Cortex of kidney (tissue), 1 donor: ENCODE measurements at places on chromosomes 12 and 14.

- no peak for DNase-seq
Measured at GRCh38 chr12:119512772-119513497, 80.6 kb upstream of the TMEM233 start.

DNA sequence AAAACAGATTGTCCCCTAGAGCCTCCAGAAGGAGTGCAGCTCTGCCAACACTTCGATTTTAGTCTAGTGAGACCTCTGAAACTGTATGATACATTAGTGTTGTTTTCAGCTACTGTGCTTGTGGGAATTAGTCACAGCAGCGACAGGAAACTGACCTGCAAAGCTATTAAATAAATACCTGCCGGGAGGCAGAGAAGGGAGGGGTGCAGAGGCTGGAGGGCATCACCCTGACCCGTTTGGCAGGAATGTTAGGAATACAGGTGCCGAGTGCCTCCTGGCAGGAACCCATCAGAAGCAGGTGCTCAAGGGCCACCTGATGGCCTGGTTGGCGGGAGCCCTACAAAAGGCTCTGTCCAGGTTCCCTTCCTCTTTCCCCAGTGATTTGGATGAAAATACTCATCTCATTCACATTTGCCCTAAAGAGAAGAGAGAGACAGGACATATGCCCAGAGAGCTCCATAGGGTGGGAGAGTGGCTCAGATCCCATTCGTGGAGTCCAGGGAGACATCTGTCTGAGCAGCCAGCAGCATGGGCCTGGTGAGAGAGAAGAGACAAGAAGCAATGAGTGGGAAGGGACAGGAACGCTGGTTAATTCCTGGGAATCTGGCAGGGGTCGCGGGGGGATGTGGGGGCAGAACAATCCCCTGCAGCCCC, 44.6 kb downstream of the C14orf132 start:
- no peak for DNase-seq

GRCh38 chr14:49050822-49051221, 535.4 kb downstream of the RPS29 start:
- no peak for DNase-seq

- DNase-seq: no peak
Measured at GRCh38 chr12:127813147-127813546, 453.8 kb upstream of the TMEM132C start.

- no peak for DNase-seq
Measured at GRCh38 chr12:10067942-10068341, 30.8 kb downstream of the CLEC1A start.

DNA sequence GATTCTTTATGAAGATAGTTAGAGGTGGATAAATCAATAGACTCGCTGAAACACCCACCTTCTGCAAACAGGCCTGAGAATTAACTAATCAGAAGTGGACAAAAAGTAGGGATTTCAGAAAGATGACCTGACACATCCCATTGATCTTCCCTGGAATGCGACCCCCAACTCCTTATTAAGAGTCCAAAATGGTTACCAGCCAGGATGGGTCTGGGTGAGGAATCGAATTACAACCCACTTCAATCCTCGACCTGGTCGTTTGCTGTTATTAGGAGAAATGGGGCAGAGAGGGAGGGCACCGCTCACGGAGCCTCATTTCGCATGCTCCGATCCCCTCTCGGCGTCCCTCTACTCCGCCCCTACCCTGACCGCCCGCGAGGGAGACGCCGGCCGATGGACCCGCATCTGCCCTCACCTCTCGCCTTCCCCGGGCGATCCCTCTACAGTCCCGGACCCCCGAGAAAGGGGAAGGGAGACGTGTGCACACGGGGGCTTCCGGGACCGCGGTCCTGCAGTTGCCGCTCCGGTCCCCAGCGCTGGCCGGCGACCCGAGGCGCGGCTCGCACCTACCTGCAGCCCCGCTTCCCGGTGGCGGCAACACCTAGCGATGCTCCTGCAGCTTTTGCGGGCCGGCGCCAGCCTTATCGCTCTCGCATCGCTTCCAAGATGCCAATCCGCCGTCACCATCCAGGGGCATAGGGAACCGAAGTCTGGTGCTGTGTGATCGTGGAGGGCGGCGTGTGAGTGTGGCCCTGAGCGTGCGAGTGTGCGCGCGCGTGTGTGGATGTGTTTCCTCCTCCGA, 69.3 kb upstream of the USP15 start:
- DNase-seq: no peak

DNA sequence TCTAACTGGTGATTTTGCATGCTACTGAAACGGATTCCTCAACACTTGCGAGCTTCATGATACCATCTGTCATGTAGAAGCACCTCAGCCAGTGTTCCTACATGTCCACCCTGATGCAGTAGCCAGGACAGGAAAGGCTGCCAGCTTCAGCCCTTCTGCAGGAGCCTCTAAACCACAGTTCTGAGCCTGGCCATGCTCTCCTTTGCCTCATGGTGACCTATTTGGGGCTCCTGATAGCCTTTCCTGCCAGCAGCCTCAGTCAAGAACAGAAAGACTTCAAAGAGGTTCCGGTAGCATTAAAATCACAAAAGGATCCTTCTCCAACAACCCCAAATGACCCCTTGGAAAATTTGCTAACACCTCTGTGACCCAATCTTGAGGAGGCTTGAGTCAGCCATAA, 96.0 kb downstream of the CNTN1 start:
- DNase-seq: no peak

GRCh38 chr14:68784226-68784910, 8.5 kb downstream of the ZFP36L1 start:
- no peak for DNase-seq

DNA sequence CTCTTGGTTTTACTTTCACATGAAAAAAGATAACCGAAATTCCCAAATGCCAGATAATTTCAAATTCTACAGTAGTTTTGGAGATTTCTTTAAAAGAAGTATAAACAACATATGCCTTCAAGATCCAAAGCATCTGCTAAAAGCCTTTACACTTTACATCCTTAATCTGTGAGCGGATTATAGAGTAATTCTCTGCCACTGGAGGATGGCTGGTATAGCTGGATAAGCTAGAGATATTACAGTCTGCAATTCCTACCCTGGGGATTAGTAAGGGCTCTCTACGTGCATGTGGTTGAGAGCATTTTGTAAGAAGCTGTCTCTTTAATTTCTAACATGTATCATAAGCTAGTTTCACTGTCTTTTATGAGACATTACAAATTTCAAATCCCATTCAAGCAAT, 240.3 kb upstream of the HMGA2 start:
- DNase-seq: no peak

DNA sequence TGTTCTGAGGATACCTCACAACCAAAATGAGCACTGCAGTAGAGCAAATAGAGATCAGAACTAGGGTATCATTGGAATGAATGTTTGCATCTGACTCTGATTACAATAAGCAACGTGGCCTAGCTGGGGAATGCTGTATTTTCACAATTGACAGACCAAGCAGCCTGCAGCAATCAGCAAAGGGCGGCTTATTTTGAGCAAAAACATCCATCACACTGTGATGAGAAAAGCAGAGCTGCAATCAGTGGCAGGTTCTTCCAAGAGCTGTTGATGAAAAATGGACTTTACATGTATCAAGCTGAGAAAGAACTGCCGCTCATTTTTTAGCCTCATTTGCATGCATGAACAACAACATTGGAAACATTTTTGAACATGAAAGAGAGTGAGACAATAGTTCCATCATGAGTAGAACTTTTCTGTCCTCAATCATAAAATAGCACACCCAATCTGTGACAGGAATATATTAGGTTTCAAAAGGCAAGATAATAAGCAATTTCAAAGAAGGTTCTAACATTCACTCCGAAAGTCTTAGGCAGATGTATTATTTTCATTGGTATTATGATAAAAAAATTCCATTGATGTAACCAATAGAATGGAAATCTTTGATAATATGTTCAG, 249.7 kb upstream of the FBXO33 start:
- DNase-seq: no peak

DNA sequence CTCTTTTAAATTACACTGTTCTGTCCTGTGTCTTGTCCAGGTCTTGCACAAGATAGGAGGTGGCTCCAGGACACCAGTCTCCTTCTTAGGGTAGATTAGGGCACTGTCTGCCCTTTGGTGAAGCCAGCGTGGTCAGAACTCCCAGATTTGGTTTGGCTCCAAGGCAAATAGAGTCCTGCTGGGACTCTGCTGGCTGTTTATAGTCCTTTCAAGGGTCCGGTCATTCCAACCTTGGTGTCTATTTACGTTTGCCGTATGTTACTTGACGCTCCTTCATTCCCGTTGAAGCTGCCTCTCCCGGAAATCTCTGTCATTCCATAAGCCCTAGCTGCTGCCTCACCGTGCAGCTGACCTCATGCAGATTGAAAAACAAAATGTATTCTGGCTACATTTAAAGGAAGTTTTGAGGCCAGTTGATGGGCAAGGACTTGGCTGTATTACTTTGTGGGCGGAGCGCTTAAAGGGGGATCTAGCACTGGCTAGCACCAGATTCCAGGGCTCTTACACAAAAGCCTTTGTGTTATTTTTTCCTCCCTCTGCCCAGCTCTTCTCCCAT, 180.6 kb downstream of the AKAP6 start:
- no peak for DNase-seq

DNA sequence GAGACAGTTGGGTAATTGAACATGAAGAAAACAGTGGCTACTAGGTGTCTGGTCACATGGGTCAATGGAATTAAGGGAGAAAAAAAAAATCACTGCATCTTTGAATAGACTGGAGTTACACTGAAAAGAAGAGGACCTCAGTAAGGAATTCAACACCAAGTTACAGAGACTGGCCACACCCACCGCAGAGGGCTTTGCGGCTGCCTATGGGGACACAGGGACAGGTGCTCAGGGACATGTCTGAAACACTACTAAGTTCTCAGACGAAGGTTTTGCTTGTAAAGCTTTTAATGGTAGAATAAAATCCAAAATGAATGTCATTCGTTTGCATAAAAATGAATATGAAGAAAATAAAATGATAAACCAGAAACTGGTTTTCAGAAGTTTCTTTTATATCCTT, 93.8 kb downstream of the STXBP6 start:
- no peak for DNase-seq

DNA sequence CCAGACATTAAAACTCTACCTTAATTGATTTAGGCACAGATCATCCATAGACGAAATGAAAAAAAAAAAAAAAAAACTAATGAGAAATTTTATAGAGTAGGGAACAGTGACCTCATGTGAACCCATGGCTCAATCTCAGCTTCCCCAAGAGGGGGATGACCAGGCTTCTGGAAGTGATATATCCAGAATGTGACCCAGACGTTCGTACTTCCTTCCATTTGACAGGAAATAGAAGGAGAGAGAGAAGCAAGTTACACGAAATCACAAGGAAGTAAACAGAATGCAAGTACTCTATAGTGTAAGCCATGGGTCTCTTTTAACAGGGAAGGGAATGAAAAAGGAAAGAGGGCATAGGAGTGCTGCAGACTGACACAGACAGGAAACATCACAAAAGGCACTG, 10.1 kb downstream of the FOXN3 start:
- no peak for DNase-seq

DNA sequence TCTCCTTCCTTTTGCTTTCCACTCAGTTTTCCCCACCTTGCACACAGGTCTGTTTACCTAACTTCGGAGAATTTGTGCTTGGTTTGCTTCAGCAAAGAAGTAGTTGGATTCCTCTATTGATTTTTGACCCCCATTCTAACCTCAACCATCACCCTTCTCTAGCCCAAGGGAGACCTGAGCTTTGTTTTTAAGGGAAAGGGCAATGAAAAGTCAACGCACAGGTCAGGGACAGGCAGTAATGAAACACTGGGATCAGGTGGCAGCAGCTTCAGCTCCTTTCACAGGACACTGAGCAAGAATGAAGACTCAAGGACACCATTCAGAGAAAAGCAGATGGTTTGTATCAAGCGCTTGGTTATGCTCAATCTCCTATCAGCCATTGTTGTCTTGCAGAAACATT, 46.9 kb upstream of the KRR1 start:
- DNase-seq: no peak
